ENCODE measurements at places on chromosomes 13 and 19.

DNA sequence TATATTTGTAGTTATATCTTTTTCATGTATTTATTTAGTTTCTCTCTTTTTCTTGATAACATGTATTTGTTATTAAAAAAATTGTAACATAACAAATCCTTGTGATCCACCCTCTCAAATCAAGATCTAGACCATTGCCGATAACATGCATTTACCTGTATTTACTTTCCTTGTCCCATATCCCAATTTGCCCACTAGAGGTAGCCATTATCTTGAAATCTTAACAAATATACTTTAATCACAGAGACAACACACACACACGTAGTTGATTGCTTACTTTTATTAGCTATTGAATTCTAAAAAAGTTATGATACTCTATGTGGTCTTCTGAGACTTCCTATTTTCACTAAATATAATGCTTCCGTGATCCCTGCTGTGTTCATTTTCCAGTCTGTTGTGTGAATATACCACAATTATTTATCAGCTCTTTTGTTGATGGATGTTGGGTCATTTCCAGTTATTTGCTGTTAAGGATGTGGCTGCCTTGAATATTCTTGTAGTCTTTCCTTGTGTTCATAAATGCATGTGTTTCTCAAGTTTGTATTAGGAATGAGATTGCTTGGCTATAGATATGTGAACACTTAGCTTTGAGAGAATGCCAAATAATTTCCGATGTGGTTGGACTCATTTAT, 31.3 kb upstream of the ZMYM2 start:
- no peak for DNase-seq

DNA sequence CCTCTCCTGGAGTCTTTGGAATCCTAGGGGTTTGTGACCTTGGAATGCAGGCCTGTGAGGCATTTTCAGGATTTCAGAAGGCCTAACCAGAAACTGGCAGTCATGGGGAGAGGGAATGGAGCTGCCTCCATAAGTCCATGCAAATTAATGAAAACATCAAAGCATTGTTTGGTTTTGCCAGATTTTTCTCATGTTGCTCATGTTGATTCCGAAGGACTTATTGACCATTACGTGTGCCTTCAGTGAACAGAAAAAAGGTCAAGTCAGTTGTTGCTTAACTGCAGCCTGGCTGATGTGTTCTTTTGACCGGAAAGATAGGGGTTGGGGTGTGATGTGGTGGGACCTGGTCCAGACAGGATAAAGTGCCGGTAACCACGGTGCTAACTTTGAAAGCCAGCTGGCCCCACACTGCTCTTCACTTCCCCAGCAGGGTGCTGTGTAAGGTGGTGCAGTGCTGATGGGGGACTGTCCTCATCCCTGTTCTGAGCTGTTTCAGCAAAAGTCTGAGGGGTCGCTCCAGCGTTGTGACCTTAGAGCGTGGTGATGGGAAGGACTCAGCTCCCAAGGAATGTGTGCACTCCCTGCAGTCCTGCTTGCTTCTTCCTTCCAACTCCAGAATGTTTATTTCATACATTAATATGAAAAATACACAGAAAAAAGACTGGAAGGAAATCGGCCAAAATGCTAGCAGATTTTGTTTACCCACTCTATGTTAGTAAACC, 3.5 kb downstream of the RNF113B start:
- peak; percentile 15 for DNase-seq

- no peak for DNase-seq
Observed at GRCh38 chr19:16519230-16519687, 23.0 kb downstream of the CHERP start.

DNA sequence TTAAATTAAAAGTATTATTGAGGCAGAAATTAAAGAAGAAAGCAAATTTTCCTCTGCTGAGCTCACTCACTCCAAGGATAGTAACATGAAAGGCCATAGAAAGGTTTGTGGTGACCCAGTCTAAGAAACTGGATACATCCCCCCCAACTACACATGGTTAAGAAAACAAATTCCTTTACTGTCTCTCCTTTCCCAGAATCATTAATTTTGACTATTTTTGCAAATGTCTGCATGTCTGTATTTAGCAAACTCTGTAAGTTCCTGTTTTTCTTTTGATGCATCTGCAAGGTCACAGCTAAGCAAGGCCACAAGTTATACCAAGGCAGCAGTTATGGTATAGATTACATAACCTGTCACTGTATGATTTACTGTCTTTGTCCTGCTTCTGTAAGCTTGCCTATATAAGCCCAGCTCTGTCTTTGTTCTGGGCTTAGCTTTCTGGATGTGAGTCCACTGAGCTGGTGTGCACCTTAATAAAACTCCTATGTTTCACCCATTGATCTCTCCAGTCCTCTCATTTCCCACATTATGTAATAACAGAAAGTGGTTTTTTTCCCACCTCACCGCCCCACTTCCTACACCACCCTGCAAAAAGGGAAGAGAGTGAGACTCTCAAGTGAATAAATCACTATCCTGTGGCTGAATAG, 8.5 kb upstream of the ZNF83 start:
- DNase-seq = no peak

- no peak for DNase-seq
Observed at GRCh38 chr13:46213242-46213641, 1.5 kb downstream of the LRRC63 start.

DNA sequence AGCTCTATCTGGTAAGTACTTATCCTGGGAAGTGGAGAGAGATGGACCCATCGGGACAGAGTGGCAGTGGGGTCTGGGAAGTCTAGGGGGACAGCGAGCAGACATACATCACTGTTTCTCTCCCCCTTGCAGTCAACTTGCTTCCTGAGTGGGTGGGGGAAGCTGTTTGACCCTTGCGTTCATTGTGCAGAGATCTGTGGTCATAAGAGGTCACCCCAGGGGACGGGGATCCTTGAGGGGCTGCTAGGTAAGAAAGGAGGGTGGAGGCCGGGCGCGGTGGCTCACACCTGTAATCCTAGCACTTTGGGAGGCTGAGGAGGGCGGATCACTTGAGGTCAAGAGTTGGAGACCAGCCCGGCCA, 474 bp downstream of the ARHGEF18 start:
- DNase-seq = no peak

DNA sequence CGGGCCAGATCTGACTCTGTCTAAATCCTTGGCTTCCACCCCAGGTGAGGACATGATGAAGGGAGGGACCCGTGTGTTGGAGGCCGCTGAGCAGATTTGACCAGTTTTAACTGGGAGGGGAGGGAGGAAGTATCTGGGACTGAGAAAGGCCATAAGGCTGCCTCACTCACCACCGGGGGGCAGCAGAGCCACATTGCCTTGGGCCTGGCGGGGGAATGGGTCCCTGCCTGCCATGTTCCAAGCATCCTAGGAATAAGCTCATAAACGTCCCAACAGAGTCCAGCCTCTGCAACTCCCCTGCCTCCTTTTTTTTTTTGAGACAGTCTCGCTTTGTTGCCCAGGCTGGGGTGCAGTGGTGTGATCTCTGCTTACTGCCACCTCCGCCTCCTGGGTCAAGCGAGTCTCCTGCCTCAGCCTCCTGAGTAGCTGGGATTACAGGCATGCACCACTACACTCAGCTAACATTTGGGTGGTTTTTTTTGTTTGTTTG, 15.5 kb downstream of the MAST3 start:
- peak; percentile 91 for DNase-seq

GRCh38 chr13:30845297-30846214, 60.5 kb upstream of the MEDAG start:
- no peak for DNase-seq

DNA sequence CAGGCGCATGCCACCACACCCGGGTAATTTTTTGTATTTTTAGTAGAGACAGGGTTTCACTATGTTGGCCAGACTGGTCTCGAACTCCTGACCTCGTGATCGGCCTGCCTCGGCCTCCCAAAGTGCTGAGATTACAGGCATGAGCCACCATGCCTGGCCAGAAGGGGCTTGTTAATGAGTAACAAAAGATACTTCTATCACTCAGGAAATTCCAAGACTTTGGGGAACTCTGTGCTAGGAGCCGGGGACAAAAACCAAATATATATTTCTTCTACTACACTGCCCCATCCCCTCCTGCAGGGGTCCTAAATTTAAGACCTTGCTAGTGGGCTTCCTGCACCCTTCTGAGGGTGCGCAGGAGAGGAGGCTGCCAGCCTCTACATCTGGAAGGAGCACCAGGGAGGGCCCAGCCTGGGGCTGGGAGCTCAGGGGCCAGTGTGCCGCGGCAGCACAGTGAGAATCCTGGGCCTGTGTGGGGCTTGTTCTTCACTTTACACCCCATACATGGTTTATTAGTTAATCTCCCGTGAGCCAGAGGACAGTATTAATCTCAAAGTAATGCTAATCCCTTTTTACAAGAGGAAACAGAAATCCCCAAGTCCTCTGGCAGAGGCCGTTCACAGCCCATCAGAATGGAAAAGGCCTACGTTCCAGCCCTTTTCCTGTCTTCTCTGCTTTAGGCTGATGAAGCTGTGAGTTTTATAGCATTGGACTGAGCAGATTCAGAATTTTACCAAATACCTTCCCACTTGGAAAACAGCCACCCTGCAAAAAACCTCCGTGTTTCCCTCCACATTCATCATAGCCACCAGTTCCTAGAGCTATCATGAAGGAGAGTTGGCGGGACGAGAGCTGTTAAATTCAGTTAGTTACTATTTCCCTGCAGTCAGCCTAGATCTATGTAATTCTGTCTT, 44.4 kb upstream of the NPAS1 start:
- DNase-seq = no peak

DNA sequence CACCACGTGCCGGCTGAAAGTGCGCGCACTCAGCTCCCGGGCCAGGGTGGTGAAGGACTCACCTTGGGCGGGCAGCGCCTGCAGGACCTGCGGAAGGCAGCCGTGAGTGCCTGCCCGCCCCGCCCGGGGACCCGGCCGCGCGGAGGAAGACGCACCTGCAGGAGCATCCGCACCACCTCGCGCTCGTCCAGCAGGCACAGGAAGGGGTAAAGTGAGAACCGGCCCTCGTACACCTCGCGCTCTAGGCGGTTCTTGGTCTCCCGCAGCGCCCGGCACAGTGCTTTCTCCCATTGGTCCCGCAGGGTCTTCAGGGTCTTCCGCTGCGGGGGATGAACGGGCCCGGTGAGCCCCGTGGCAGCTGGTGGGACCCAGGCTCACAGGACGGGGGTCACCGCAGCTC, 10.7 kb downstream of the POLRMT start:
- no peak for DNase-seq

DNA sequence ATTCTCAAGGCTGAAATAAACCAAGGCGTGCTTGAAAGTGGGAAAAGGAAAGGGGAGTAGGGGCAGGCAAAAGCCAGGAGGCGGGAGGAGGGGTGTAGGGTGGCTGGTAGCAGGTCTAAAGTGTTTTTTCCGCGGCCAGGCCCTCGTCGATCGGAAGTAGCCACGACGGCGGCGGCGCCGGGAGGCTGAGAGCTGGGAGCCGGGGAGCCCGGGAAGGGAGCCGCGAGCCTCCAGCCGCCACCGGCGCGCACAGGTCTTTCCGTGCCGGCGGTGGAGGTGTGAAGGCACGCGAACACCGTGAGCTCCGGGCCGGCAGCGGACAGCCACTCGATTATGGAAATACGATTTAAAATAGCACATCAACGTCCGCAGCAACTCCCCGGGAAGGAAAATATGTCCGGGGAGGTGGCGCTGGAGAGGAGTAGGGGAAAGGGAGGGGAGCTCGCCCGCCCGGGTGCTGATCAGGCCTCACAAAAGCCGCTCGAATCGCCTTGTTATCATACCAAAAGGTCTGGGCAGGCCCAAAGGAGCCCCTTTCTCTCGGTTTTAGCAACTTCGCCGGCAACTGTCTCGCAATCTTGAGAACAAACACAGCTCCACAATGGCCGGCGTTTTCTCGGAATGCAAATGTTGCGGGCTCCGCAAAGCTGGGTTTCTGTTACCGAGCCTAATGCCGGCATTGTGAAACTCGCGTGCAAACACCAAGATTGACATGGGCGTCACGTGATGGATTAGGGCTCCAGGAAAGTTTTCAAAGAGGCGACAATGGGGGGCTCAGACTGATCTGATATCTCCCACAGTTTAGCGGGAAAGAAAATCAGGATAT, 2.9 kb upstream of the PCDH8 start:
- DNase-seq = peak; percentile 40

DNA sequence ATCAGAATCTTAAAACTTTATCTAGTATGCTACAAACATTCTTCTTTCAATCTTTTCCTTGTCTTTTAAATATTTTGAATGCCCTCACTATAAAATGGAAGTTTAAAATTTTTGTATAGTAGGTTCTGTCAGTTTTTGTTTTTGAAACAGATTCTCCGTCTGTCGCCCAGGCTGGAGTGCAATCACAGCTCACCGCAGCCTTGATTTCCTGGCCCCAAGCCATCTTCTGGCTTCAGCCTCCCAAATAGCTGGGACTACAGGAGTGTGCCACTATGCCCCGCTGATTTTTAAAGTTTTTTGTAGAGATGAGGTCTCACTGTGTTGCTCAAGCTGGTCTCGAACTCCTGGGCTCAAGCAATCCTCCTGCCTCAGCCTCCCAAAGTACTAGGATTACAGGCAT, 20.7 kb downstream of the PHF11 start:
- no peak for DNase-seq

DNA sequence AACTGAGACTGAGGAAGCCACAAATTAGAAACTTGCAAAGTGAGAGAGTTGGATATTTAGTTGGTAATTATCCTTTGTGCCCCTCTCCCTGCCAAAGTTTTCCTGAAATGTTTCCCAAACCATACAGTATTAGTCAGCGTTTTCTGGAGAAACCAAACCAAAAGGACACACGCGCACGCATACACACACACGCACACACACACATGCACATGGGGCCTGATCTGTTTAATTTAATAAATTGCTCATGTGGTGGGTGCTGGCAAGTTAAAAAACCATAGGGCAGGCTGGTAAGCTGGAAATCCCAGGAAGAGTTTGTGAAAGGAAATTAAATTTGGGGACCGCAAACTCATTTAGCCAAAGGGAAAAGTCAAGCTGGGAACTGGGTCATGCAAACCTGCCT, 11.7 kb upstream of the CYSLTR2 start:
- no peak for DNase-seq

GRCh38 chr13:87678372-87678752, 7.2 kb downstream of the SLITRK5 start:
- DNase-seq = no peak

GRCh38 chr13:75798353-75799255, 162.5 kb downstream of the LMO7 start:
- no peak for DNase-seq

GRCh38 chr19:40371802-40372122, 18.2 kb downstream of the HIPK4 start:
- no peak for DNase-seq

GRCh38 chr19:45162608-45163143, 1.9 kb upstream of the NKPD1 start:
- DNase-seq = no peak

DNA sequence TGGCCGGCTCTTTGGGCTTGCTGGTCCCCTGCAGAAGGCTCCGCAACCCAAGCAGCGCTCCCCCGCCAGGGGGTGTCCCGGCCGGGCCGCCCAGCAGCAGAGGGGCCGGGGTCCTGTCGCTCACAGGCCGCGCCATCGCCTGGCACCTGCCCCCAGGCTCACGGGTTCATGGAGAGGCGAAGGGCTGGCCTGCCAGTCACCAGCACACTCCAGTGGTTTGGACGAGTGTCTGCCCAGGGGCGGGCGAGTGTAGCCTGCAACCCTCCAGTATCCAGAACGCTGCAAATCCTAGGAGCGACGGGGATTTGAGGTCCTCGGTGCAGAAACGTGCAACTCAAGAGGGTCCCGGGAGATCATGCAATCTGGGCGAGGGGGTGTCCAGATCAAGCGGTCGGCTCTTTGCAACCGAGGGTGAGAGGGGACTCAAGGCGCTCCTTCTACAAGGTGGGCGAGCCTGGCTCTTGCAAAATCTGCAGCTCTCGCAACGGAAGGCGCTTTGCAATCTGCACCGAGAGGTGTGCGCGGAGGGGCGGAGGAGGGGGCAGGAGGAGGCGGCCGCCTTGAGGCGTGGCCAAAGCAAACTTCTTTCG, at the start of gene DBP:
Gene DBP, minus strand, starts transcription at position 521 of the 590 bp plus-strand sequence. Its CDS starts 385 bp downstream, at position 136.
- peak; percentile 62 for DNase-seq
